Breast epithelium (tissue), 4 donors: ENCODE measurements at places on chromosomes 3 and 15. TPM values are rescaled to one million over a fixed set of nuclear protein-coding genes. Genes with fewer than 3 reads are reported as not detected.

DNA sequence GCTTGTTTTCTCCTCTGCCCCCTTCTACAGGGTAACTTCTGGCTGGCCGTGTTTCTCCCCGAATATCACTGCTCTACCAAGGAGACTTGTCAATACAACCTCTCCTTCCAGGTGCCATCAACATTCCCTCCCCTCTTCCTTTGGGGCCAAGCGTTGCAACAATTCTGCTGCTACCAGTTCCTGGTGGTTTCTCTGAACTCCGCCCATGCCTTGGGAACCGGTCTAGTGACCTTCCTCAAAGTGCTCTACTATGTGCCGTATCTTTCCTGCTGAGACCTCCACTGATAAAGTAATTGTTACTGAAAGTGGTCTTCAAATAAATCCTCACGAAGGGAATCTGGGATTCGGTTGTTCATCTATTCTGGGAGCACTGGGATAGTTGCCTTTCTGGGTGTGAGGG, 26.2 kb downstream of the PCSK6 start:
- no peak for DNase-seq

GRCh38 chr15:59177317-59177660, 29.4 kb upstream of the LDHAL6B start:
- no peak for DNase-seq

DNA sequence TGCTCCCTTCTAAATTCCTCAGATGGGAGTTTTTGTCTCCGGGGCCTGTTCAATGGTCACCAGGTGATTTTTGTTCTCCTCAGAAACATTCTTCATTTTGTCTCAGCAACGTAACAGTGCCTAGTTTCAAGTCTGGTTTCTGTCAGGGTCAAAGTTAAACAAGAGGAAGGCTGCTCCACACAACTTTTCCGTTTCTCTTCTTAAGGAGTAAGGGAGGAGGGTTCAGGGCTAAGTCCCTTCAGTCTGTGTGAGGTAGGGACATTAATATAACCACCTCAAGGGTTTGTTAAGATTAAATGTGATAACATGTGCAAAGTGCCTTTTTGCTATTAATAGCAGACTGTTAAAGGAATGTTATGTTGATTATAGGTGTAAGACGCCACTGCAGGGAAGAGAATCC, 41.8 kb downstream of the HOMER2 start:
- DNase-seq = no peak

DNA sequence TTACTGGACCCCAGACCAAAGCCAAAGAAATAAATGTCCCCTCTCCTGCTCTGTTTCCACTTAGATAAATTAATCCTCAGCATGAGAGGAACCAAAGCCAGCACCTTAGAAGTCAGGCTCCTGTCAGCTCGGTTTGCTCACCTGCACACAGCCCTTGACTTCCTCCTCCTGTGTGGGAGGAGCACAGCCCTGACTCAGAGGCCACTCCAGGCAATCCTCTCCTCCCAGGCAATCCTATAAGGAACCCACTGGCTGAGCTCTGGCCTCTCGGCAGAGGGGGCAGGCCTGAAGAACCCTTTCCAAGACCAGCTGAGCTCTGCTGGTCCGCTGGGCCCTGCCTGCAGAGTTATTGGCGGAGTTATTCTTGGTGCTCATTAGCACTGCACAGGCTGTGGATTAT, 30.8 kb downstream of the LIPC start:
- no peak for DNase-seq

GRCh38 chr3:190541008-190541407, 27.1 kb downstream of the IL1RAP start:
- no peak for DNase-seq

DNA sequence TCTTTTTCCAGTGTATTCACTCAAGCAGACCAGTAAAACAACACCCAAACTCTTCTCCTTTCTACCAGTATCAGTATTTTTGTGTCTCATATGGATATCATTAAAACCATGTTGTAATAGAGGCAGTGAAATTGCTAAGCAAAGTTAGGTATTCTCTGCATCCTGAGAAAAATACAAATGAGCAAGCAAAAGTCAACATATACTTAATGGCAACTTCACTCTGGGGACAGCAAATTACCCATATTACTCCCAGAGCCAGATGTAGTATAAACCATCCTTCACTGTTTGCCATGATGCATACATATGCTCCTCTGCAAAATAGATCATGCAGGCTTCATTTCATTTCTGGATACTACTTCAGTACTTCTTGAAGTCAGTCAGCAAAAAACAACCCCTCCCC, 22.1 kb downstream of the UBA5 start:
- DNase-seq = no peak

DNA sequence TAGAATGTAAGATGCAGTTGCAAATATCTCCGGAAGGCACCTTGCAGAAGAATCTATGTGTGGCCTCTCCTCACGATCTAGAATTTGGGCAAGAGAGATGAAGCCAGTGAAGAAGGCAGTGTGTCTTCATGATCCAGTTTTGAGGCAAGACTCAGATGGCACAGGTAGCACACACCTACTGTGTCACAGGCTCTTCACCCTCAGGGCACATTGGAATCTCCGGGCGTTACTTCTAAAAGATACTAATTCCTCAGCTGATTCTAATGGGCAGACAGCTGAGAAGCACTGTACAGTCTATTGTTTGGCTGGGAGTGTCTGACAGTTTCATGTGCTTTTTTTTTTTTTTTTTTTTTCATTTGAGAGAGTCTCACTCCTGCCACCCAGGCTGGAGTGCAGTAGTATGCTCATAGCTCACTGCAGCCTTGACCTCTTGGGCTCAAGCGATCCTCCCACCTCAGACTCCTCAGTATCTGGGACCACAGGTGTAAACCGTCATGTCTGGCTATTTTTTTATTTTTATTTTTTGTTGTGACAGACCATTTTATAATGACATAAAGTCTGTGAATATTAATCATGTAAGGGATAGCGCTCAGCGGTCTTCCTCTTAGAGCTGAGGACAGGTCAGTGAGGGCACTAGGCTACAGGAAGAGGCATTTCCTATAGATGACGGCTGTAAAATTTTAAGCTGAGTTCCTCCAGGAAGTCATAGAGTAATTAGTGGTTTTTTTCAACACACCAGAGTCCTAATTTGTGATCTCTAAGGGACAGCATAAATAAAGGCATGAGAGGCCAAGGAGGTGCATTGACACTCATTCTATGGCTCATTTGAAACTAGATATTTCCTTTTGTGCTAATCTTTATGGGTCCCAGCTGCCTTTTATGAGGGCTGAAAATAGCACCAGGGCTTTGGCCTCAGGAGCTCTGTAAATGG, 4.0 kb downstream of the C3orf52 start:
- no peak for DNase-seq

Gene TEX55
- total RNA-seq = not detected

DNA sequence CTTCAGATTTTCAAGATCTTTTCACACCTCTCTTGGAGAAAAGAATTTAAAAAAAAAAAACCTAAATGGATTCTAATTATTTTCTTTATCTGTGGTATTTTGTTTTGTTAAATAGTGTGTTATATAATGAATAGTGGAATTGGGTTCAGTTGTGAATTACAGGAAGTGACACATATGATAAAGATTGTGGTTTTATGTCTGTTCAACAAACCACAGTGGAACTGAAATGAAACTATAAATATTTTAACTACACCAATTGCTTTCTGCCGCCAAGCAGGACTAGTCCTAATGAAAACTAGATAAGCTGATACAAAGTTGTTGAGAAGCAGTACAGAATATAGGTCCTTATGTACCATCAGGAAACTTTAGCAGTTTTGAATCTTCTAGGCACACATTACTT, 121.6 kb downstream of the UBE2E2 start:
- DNase-seq = no peak

Gene IMPG2
- 0.32 TPM for total RNA-seq

- no peak for DNase-seq
These were observed 69.6 kb downstream of the CHDH start for GRCh38 chr3:53776494-53777101.

DNA sequence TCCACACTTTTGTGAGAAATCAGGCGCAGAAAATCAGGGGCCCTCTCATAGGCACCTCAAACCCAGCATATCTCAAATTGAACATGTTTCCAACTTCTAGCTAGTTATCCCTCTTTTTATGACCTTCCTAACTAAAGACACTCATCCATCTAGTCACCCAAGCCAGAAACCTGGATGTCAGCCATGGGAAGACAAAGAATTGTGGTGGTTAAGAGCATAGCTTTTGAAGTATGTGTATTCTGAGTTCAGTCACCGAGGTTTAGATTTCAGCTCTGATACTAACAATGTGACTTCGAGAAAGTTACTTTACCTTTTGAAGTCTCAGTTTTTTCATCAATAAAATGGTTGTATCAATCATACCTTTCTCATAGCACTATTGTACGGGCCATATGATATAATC, 495.5 kb downstream of the NLGN1 start:
- DNase-seq = no peak

DNA sequence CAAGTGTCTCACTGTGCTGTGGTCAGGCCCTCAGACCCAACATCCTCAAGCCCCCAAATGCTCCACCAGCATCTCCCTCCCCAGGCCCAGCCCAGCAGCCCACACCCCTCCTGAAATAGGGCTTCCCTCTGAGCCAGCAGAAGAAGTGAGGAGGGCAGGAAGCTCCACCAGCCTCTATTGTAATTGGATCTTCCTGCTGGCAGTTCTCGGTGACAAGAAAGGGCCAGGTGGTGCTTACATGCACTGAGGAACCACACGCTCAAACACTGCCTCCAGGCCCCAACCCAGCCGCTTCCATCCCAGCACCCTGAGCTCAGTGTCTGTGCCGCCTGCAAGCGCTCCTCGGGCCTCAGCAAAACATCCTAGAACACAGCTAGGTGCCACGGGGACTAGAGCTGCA, 96.7 kb downstream of the ATP10A start:
- no peak for DNase-seq

DNA sequence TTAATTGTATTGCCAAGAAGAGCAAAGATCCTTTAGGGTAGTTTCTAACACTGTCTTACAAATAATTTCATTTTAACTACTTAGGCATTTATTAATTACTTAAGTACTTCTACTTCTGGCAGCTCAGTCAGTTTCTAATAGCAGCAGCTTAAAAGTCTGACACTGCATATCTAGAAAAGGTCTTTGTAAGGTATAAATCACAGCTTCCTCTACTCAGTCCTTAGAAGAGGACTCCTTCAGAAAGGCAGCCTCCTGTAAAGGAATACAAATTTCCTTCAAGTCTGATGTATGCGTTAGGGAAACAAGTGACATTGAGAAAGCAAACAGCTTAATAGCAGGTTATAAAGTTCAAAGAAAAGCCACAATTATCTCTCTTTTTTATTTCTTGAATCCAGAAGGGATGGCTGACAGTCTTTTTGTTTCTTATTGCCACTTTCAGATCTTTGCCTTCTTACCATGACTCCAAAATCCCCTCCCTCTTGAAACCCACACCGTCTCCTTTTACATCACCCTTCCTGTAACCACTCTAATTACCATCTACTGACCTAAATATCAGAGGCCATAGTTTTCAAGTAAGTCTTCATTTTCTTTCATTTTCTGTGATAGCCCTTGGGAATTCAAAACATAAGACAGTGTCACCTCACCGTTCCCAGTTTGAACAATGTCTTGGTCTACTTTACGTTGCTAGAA, 109.5 kb downstream of the CGGBP1 start:
- DNase-seq = no peak

GRCh38 chr3:19016851-19017250, 131.5 kb upstream of the KCNH8 start:
- DNase-seq = no peak

Gene PIGZ
- total RNA-seq = 14.4 TPM

- DNase-seq = no peak
These were observed 362.3 kb upstream of the CBLB start for GRCh38 chr3:106231086-106231485.

DNA sequence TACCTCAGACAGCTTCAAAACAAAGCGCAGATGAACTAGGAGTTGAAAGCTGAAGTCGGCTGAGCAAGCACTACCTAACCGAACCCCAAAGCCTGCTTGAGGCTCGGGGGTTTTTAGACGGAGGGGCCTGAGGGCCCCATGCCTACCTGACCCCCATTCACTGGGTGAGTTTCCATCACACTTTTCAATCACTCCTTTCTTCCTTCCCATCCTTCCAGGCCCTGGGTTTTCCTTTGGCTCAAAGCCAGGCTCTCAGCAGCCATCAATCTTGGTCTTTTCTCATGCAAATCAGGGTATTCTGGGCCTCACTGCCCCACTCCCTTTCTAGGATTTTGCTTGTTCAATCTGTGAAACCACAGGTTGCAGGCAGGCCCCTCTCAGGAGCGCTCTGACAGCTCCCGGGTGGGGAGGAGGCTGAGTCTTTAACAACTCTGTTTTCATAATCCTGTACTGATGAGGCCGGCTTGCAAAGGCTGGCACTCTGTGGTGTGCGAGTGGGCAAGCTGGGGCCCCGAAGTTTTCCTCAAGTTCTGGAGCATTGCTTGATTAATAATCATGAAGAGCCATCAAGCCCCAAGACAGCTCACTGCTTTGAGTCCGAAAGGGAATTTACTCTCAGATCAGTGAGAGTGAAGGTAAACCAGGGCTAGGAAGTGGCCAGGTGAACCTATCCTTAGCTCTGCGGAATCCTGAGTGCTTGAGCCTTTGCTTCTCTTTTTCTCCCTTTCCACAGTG, 97.6 kb downstream of the FRMD4B start:
- DNase-seq = no peak

Gene KLHL40
- total RNA-seq = not detected

Gene MRPL46
- total RNA-seq = 19.0 TPM

- no peak for DNase-seq
These were observed 234.2 kb upstream of the MCTP2 start for GRCh38 chr15:93997071-93997658.

DNA sequence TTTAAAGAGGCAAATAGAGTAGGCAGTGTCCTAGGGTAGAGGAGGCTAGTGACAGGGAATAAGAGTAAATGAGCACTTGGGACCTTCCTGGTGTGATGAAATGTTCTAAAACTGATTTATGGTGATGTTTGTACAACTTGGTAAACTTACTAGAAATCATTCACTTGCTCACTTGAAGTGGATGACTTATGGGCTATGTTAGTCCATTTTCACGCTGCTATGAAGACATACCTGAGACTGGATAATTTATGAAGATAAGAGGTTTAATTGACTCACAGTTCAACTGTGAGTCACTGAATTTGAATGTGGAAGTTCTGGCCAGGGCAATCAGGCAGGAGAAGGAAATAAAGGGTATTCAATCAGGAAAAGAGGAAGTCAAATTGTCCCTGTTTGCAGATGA, 31.7 kb upstream of the DHX36 start:
- no peak for DNase-seq

DNA sequence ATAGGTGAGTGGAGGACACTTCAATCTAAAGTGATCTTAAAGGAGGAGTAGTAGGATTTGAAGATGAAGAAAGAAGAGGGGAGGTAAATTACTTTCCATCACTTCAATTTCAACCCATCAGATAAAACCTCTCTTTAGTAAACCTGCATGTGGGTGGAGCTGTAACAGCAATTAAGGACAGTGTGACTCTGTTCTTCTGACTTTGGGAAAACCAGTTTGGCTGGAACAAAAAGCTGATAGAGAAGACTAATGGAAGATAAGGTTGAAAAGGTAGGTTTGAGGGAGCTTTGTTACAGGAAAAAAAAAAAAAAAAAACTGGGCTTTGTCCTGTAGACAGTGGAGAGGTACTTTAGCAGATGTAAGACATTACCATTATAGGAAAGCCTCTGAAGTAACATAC, 4.5 kb upstream of the GSK3B start:
- DNase-seq = no peak

Gene GABRA5
- total RNA-seq = not detected

Gene CASR
- total RNA-seq = not detected

Gene GOLGA6L10
- 1.6 TPM for total RNA-seq

GRCh38 chr3:87546216-87546615, 269.8 kb upstream of the POU1F1 start:
- no peak for DNase-seq
